ENCODE measurements at places on chromosomes 6 and 20.
A peak's percentile ranks its signal among the peaks of the same experiment; 100 is the strongest.

DNA sequence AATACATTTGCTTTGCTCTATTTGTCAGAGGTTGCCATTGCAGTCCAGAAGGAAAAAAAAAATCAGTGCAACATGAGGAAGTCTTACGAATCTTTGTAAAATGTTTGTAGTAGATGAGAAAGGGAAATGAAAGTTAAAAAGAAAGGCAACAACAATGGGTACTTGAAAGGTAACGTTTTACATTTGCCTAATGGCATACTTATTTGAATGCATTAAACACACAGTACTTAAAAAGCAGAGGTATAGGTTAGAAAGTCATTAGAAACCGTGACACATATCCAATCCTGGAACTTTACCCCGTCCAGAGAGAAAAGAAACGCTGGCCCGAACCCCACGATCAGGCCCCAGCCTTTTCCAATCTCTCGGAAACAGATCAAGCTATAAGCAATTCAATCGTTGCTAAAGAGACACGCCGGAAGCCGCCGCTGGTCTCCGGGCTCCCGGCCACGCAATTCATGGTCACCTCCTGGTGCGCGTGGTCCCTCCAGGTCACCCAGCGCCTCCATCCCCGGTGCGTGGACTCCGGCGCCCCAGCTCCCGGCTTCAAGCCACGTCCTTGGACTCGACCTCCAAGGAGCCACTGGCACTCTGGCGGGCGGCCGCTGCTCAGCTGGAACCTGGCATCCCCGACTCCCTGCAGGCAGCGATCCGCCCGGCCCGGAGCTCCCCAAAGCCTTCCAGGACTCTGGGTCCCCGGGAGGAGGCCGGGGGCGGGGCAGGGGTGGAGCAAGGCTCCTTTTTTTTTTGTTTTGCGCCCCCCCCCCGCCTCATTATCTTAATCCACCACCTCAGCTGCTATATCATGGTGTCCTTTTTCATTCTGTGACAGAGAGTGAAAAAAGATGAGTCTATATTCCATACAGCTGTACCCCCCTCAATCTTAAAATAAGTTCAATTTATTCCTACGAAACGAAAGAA is at the start of gene SLC18B1:
Gene SLC18B1, minus strand, starts transcription at position 687 of the 918 bp plus-strand sequence. Its CDS starts 181 bp downstream, at position 506.
- DNase-seq = peak; percentile 92

DNA sequence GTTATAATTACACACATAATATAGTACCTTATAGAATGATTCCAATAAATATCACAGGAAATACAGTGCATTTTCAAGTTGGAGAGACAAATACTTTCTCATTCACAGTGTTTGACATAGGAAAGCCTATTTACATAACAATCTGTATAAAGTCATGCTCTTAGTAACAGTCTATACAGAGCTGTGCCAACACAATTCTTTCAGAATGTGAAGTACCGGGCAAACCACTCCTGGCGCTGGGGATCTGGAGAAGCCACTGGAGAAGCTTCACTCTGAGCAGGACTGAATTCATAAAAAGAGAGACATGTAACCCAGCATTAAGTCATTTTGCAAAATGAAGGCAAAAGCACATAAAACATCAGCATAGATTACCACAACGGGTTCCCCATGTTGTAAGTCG is 24.9 kb upstream of the MCM9 start:
- DNase-seq = no peak

- peak; percentile 4 for DNase-seq
Measured at GRCh38 chr6:49257549-49257948, 205.5 kb downstream of the MMUT start.

GRCh38 chr6:125262016-125263013 is 39.5 kb downstream of the HDDC2 start:
- DNase-seq = no peak
